ENCODE measurements at places on chromosomes 16 and 17.

DNA sequence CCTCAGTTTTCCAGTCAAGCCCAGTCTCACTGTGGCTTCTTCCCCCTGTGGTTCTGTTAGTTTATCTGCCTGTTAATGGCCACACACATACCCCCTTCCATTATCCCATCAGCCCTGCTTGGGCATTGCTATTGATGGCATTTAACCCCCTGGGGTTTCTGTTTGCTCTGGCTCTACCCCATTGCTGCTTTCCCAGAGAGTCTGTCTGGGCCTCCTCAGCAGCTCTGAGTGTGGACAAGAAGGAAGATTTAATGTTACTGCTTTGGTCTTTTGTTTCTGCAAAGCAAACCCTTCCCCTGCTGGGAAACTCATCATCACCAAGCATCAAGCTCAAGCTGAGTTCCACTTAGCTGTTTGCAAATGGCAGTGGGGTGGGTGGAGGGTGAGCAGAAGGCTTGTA lies 162.7 kb downstream of the CCT6B start:
- DNase-seq = no peak

DNA sequence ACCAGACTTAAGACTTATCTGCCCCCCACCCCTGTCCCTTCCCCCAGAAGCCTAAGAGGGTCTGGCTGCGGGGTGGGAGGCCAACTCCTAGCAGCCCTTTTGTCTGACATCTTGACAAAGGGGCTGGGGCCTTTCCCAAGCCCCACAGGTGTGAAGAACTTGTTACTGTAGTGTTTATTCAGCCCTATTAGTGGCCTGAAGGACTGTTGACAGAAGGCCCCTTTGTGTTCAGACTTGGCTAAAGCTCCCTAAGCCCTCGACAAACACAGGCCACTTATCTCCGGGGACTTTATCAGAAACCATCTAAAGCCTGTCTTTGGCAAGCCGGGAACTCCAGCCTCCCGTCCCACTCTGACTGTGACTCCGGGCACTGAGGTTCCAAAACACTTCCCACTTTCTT lies 129.8 kb downstream of the NTN1 start:
- no peak for DNase-seq

GRCh38 chr16:1428511-1428910 lies 2.4 kb upstream of the PERCC1 start:
- DNase-seq = no peak

DNA sequence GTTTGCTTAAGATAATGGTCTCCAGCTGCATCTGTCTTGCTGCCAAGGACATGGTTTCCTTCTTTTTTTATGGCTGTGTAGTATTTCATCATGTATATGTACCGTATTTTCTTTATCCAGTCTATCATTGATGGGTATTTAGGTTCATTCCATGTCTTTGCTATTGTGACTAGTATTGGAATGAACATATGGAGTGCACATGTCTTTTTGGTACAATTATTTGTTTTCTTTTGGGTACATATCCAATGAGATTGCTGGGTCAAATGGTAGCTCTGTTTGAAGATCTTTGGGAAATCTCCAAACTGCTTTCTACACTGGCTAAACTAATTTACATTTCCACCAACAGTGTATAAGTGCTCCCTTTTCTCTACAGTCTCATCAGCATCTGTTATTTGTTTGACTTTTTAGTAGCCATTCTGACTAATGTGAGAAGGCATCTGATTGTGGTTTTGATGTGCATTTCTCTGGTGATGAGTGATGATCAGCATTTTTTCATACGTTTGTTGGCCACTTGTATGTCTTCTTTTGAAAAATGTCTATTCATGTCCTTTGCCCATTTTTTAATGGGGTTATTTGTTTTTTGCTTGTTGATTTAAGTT lies 66.2 kb downstream of the TNFRSF13B start:
- DNase-seq = no peak

DNA sequence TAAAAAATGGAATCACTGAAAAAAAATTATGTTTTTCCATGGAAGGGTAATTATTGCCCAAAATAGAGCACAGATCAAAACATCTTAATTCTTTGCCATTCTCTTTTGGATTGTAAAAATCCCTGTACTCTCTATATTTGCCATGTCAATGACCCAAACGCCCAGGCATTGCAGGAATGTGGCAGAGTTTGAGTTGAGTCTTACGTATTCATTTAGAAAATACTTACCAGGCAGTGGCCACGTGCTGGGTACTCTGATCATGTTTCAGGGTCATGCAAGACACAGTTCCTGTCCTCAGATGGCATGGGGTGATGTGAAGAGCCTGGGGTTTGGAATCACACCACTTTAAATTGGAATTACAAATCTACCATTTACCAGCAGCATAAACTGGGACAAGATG lies 267.7 kb downstream of the ABCC12 start:
- no peak for DNase-seq

DNA sequence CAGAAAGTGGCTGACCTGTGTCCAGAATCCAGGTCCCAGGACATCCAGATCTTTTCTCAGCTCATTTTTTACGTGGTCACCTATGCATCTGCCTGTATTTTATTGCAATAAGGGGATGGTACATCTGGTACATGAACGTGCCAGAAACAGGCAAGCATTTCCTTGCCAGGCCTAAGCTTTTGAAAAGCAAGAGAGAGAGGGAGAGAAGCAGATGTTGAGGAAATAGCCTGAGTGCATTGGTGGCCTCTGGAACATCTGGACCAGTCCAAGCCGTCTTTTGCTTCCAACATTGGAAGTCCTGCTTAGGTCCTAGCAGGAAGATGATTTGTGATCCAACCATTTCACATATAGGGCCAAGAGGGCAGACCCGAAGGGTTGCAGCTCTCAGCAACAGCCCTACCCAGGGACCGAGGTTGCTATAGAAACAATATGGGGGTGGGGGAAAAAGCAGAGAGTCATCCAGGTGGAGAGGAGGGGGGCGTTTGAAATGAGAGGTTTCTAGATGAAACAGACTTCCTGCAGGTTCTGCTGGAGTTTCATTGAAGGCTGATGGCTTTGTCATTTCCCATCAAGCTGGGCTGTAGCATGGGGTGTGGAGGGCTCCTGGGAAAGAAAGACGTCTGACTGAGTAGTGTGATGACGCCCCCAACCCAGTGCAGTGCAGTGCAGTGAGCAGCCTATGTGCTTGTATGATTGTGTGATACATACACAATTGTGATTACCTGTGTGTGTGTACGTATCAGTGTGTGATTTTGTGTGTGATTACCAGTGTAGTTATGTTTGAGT lies 61.6 kb downstream of the SHISA6 start:
- no peak for DNase-seq

- DNase-seq = no peak
Measured at GRCh38 chr17:73133911-73134649, 30.7 kb upstream of the SSTR2 start.

- no peak for DNase-seq
Measured at GRCh38 chr17:4161967-4162305, 18.9 kb downstream of the CYB5D2 start.

DNA sequence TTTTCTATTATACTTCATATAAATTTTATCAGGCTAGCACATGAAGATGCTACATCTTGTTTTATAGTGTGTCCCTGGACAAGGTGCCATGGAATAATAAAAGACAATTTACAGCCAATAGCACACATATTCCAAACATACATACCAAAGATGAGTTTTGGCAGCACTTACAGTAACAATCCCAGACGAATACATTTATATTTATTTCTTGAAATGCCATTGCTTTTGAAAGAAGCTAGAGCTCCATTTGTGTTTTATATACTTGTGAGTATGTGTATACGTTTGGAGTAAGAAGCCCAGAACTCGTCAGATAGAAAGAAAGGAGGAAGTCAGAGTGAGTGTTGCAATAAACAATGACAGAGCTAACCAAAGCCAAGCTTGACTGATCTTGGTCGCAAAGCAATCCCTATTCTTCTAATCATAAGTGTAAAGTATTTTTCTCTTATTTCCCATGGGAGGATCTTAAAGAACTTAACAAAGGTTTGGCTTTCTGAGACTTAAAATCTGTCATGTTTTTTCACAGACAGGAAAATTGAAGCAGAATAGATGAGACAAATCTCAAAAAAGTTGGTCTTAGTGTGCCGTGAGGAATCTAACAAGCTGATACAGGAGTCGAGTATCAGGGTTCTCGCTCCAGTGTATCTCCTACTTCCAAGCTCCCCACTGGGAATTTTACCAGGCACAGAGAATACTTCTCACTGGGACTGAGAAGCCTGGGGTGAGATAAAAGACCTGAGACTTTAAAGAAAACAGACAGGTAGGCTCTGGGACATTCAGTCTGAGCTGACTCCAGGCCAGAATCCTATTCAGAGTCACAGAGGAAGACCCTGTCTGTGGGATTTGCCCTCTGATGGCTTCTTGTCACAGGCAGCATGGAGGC lies 175.4 kb downstream of the AATF start:
- DNase-seq = no peak

DNA sequence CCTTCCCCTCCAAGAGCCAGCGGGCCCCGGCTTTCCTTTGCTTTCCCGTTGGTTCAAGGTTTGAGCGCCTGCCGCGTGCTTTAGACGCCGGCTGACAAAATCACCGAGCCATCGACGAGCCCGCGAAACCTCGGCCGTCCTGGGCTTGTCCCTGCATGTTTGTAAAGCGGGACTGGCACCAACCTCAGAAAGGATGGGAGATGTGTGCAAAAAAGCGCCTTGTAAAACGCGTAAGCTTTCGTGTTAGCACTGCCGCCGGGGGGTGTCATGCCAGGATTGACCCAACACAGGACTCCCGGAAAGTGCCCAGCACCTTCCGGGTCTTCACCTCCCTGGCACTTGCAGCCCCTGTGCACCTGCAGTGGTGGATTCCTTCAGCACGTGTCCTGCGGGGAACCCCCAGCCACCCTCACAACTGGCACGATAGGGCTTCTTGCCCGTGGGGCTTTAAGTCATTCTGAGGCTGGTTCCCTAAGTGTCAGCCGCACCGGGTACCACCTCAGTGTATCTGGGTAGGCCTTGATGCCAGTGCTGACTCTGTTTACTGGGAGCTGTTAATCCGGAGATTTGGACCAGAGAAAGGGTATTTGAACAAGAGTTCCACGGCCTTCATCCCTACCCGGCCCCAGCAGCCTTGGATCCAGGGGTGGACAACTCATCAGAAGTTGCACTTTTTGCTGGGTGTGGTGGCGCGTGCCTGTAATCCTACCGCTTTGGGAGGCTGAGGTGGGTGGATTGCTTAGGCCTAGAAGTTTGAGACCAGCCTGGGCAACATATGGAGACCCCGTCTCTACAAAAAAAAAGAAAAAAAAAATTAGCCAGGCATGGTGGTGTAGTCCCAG lies 817 bp downstream of the NDUFAF8 start:
- no peak for DNase-seq

GRCh38 chr17:44314031-44314430 lies 5.6 kb downstream of the RUNDC3A start:
- DNase-seq = no peak

- no peak for DNase-seq
Measured at GRCh38 chr17:83101805-83102480, 22.5 kb downstream of the METRNL start.

DNA sequence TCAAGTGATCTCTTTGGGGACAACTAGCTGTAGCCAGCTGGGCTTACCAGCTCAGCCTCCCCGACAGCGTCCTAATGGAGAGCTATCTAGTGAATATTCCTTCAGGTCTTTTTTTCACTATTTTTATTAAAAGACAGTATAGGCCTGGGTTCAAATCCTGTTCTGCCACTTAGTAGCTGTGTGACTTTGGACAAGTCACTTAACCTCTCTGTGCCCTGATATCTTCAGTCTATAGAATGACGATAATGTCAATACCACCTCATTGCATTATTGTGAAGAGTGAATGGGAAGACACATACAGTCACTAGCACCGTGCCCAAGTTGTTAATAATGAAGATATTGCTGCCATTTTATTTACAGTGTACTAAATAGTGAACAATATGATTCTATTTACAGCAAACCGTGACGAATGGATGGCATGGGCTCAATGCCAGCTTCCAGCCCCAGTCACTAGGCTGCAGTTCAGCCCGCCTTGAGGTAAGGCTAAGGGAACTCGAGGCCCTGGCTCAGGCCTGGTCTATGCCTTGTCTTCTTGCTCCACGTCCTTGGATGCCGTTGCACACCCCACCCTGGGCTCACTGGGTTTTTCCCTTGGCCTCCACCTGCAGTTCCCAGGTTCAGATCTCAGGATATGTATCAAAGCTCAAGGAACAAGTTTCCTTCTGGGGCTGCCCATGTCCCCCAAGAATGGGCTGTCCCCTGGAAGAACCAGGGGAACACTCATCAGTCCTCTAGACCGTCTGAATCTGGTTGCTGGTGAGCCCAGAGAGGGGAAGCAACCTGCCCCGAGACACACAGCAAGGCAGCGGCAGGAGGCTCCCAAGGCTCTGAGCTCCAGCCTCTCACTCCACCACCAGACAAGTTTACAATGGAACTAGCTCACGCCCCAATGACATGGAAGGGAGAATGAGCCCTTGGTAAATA lies 95.4 kb upstream of the TNRC6C start:
- no peak for DNase-seq

DNA sequence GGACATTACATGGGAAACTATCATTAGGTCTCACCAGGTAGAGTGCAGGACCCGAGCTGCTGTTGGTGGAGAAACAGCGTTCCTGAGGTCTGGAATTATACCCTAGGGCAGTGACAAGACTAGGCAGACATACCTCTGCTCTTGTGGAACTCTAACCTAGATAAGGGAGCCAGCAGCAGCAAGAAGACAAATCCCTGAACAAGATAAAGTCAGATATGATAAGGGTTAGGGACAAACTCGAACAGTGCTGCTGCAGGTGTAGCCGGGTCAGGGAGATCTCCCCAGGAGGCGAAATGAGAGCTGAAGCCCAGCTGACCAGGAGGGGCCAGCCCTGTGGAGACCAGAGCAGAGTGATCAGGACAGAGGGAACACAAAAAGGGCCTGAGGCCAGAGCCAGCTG lies 34.7 kb downstream of the ARSG start:
- DNase-seq = no peak

DNA sequence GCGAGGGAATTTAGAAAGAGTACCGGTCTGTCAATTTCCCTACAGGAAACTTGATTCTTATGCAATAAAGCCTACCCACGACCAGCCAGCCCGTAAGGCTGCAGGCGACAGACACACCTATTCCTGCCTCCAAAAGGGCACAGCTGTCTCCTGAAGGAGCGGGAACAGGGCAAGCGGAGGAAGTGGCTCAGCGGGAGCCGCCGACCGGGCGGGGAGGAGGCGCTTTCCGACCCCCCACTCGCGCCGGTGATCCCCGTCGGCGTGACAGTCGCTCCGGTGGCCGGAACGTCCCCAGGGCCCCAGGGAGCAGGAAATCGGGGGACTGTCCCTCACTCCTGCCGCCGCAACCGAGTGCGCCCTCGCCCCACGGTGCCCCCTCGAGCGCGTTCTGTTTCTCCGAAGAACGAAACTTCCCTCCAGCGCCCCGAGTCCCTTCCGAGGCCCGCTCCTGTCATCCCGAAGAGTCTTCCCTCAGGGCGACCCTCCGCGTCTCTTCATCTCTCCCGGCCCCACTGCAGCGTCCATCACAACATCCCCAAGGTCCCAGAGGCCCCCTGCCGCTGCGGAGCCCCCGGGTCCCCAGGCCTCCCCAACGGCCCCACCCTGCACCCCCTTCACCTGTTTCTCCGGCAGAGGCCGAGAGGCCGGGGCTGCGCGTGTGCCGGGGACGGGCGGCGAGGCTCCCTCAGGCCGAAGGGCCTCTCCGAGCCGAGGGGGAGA lies 421 bp downstream of the STAT3 start:
- peak; percentile 7 for DNase-seq

Measured in activated T-helper 1 cell treated with Interleukin-2 at 50 U/mL for 16 hours (primary cell).